ENCODE measurements at places on chromosomes 6 and 20. TPM values are rescaled to one million over a fixed set of nuclear protein-coding genes. Genes with fewer than 3 reads are reported as not detected.

Gene ASCC3
- total RNA-seq = 26.2 TPM

Gene EDN1
- total RNA-seq = 23.3 TPM

- H3K4me1 ChIP-seq = peaks cover 8% of the 10 kb centered on the region
- H3K4me3 ChIP-seq = no peak overlapping the region
- no peak overlapping the region for H3K27ac ChIP-seq
- no peak for DNase-seq
- no peaks in the 10 kb centered on the region for H3K27me3 ChIP-seq
These were observed 69.0 kb upstream of the CNKSR3 start for GRCh38 chr6:154579485-154579884.

Gene TRIM10
- total RNA-seq = 1.6 TPM

Gene CGA
- not detected for total RNA-seq

- no peak overlapping the region for H3K27ac ChIP-seq
- no peak overlapping the region for H3K4me3 ChIP-seq
- H3K27me3 ChIP-seq = peaks cover 11% of the 10 kb centered on the region
- DNase-seq = no peak
- H3K36me3 ChIP-seq = no peaks in the 10 kb centered on the region
These were observed 117.0 kb upstream of the KCNG1 start for GRCh38 chr20:51139891-51140290.

DNA sequence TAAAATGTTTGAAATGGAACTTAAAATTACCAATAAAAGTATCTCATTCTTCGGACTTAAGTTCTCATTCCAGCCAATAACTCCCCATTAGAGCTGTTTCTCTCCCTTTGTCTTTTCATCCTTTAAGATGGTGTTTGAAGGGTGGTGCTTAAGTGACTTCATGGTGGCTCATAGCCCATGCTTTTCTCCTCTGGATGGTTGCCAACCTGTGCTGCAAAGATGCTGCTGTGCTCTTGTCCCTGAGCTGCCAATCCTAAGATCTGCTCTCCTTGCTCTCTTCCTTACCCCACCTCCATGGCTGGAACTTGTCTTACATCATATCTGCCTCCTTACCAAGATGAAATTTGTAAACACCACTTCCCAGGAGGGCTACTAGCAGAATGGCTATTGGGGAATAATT is 31.6 kb upstream of the PNRC1 start:
- H3K4me3 ChIP-seq = no peak overlapping the region
- H3K36me3 ChIP-seq = no peaks in the 10 kb centered on the region
- H3K27ac ChIP-seq = no peak overlapping the region
- H3K4me1 ChIP-seq = peaks cover 12% of the 10 kb centered on the region

Gene KCNK17
- not detected for total RNA-seq

Gene TINAG
- not detected for total RNA-seq

DNA sequence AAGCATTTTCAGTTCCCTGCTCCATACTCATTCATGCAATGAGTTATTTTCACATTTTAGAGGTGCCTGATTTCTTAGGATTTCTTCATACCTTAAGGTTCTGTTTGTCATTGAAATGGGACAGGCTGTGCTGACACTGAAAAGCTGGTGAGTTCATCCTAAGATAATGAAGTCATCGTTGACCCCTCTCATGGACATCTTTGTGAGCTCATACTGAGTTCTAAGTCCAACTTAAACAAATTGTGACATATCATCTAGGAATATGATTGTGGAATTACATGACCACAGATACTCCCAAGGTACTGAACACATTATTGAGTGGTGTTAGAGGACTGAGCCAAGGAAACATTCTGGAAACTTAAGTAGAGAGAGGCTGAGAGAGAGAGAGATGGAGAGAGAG is 224.8 kb upstream of the JAG1 start:
- H3K4me3 ChIP-seq = no peak overlapping the region
- H3K4me1 ChIP-seq = peaks cover 17% of the 10 kb centered on the region
- no peaks in the 10 kb centered on the region for H3K27me3 ChIP-seq
- no peaks in the 10 kb centered on the region for H3K36me3 ChIP-seq
- no peak for DNase-seq

GRCh38 chr20:40323361-40323794 is 365.7 kb downstream of the MAFB start:
- H3K4me1 ChIP-seq = no peaks in the 10 kb centered on the region
- H3K36me3 ChIP-seq = no peaks in the 10 kb centered on the region
- H3K27me3 ChIP-seq = no peaks in the 10 kb centered on the region
- DNase-seq = no peak
- H3K27ac ChIP-seq = no peak overlapping the region

- DNase-seq = peak; percentile 82
- H3K36me3 ChIP-seq = no peaks in the 10 kb centered on the region
- peaks cover 21% of the 10 kb centered on the region for H3K27me3 ChIP-seq
- H3K27ac ChIP-seq = peak overlapping the region; percentile 71
- peaks cover 27% of the 10 kb centered on the region for H3K4me1 ChIP-seq
- H3K4me3 ChIP-seq = peak overlapping the region; percentile 80
These were observed 539 bp downstream of the TMEM200A start for GRCh38 chr6:130366107-130367005.

GRCh38 chr6:33277663-33278391 is 904 bp downstream of the B3GALT4 start:
- peaks cover 56% of the 10 kb centered on the region for H3K4me1 ChIP-seq
- DNase-seq = peak; percentile 75
- peak overlapping the region; percentile 83 for H3K4me3 ChIP-seq
- H3K27ac ChIP-seq = peak overlapping the region; percentile 92
- H3K36me3 ChIP-seq = peaks cover 60% of the 10 kb centered on the region
- H3K27me3 ChIP-seq = no peaks in the 10 kb centered on the region

DNA sequence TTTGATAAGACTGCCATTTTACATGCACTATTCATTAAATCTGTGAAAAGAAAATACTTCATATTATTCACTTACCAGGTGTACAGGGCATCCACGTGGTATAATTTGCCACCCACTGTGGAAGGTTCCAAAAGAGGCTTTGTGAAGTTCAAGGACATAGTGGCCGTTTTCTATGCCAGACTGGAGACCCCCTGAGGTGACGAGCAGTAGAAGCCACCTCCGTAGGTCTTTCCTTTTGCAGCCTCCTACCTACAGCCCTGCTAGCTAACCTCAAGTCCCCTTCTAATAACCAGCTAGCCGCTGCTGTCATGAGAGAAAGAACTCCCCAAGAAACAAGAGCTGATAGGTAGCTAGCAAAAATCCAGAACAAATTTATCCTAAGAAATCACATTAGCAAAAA is 110.5 kb downstream of the ARHGAP18 start:
- no peaks in the 10 kb centered on the region for H3K27me3 ChIP-seq
- H3K27ac ChIP-seq = no peak overlapping the region
- H3K4me3 ChIP-seq = no peak overlapping the region

GRCh38 chr6:42766163-42766670 is 15.6 kb upstream of the BICRAL start:
- peaks cover 11% of the 10 kb centered on the region for H3K4me1 ChIP-seq
- H3K27ac ChIP-seq = no peak overlapping the region
- H3K36me3 ChIP-seq = no peaks in the 10 kb centered on the region
- H3K4me3 ChIP-seq = no peak overlapping the region
- H3K27me3 ChIP-seq = no peaks in the 10 kb centered on the region

DNA sequence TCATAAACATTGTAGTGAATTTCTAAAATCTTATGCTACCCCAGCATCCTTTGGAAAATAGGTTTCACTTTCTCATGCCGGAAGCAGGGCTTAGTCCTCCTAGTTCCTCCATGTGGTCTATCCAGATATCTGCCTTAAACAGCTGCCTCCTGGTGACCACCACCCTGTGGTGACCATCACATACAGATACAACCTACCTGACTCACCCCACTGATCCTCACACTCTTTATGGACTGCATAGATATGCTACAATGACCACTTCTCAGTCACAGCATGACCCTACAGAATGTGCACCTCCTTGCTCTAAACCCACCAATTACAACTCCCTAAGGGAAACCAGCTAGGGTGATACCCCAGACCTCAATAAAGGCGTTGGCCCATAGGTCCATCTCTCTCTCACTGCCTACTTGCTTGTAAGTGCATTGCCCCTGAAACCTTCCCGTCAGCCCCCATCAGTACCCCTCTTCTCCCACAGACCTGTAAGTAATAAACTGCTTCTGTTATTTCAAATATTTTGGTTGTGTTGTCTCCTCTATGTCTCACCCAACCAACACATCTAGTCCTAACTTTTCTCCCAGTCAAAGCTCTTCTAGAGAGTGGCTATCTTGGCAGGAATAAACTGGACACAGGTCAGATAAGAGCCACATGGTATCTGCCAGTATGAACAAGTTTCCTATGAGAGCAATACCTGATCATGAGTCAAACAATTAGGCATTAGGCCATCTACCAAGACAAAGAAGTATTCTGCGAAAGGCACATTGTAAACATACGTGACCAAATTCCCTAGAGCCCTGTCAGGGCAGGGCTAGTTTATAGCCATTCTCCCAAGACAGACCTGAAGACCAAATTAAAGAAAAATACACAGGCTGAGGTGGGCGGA is 39.4 kb upstream of the PLEKHG1 start:
- no peaks in the 10 kb centered on the region for H3K4me1 ChIP-seq
- H3K36me3 ChIP-seq = no peaks in the 10 kb centered on the region
- DNase-seq = no peak

DNA sequence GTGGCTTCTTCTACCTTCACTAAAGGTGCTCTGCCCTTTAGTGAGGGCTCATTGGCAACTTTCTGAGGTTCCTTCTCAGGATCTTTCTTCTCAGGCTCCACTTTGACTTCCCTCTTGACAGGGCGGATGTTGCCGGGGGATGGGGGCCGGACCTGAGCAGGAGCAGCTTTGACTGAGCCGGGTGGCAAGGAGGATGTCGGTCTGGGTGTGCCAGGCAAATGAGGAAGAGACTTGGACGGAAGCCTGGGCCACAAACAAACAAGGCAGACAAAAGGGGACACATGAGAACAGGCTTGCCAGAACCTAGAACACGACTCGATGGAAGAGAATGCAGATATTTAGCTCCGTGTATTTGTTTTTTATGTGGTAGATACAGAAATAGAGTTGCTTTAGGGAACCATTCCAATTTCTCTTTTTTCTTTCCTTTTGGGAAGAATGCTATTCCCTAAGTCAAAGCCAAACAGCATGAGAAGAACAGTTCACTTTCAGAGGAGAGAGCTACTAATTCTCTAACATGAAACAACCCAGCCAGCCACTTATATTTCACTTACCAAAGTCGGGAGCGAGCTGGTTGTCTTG is 76.2 kb upstream of the BCLAF1 start:
- DNase-seq = peak; percentile 84
- H3K36me3 ChIP-seq = peaks cover 21% of the 10 kb centered on the region
- no peaks in the 10 kb centered on the region for H3K27me3 ChIP-seq
- H3K4me1 ChIP-seq = no peaks in the 10 kb centered on the region
- no peak overlapping the region for H3K4me3 ChIP-seq

GRCh38 chr20:47660602-47660905 is 124.7 kb downstream of the SULF2 start:
- H3K27me3 ChIP-seq = no peaks in the 10 kb centered on the region
- H3K27ac ChIP-seq = no peak overlapping the region
- H3K4me3 ChIP-seq = no peak overlapping the region
- H3K4me1 ChIP-seq = peaks cover 13% of the 10 kb centered on the region
- peaks cover 67% of the 10 kb centered on the region for H3K36me3 ChIP-seq

DNA sequence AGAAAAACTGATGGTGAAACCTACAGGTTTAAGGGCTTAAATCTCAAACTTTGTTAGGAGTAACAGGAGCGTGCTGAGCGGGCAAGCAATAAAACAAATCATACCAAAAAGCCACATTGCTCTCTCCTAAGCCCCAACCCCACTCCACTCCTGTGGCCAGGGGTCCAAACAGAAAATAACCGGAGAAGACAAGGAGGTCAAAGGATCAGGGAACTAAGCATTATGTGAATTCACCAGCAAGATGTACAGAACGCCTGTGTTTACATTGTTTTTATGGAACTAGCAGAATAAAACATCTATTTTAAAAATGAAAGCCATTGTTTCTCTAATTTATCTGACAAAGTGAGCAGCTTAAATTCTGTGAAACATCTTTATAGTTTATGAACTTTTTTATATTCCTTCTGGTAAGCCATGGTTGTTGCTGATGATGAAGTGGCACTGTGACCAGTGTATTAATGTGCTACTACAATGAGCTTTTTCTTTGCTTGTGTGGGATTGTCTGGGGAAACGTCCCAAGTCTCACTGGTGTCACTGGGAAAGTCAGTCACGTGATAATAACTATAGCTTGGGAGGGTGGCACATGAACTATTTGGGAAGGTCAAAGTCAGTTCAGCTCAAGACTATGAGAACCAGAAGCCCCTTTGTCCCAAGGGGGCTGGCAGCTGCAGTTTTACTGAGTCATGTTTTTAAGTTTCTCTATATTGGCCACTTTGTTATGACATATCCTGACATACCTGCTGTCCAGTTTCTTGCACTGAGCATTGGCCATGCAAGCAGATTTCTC is 9.8 kb downstream of the FAM210B start:
- no peak overlapping the region for H3K4me3 ChIP-seq
- H3K4me1 ChIP-seq = no peaks in the 10 kb centered on the region
- no peak for DNase-seq

Gene C20orf204
- 5.1 TPM for total RNA-seq
